Mesothelial cell of epicardium (in vitro differentiated cells): ENCODE measurements at places on chromosomes 4 and X. TPM values are rescaled to one million over a fixed set of nuclear protein-coding genes. Genes with fewer than 3 reads are reported as not detected.

The FGF16 gene
- not detected in 3 replicates for total RNA-seq

The GABRQ gene
- total RNA-seq = 3.4 to 3.8 TPM (median 3.6 TPM) in 3 replicates

The SPATA4 gene
- 0.20 to 0.74 TPM (median 0.40 TPM) in 3 replicates for total RNA-seq

DNA sequence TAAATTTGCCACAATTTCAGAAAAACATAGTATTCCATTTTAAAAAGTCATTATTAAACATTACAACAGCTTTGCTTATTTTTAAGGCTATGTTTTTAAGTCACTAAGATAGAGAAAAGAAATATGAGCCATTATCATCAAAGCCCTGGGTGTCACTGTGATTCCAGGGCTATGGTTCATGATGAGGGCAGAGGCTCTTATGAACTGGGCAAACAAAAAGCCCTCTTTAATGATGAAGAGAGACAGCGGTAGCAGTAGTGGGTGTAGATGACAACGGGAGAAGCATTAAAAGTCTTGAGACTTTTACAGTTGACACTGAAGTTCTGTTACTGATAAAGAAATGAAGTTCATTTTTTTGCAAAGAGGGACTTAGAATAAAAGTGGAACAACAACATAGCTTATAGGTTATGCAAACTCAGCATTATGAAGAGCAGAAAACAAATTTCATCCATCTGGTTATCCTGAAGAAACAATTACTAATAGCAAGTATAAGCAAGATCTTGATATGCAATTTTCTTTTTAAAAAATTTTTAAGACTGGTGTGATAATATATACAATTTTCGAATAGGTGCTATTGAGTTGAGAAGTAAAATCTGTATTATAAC lies 202.7 kb upstream of the ETNPPL start:
- DNase-seq = no peak
- H3K27me3 ChIP-seq = peaks cover 2% of the 10 kb centered on the region

GRCh38 chrX:102720237-102721168 lies at the start of gene GPRASP3:
TSS of gene GPRASP3 (plus strand) at chrX:102720743. CDS start at chrX:102748996, 28,253 bp downstream.
- H3K36me3 ChIP-seq = peaks cover 12% of the 10 kb centered on the region
- H3K4me3 ChIP-seq = no peak within 1 kb of the TSS
- no peaks in the 10 kb centered on the region for H3K27me3 ChIP-seq
- DNase-seq = no peak

DNA sequence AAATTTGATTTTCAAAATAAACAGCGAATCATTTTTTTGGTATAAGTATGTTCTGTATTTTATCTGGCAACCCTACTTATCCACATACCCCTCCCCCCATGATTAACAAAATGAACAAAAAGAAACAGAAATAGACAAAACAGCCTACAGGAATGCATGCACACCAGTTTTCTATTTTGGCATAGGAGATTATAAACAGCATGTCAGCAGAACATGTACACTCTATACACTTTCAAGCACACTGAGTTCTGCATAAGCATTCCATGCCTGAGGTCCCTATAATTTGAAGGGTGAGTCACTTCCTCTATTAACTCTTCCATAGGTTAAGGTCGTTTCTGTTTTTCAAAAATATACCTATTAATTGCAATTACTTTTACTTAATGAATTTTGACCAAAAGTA lies 28.0 kb upstream of the ZNF280C start:
- no peaks in the 10 kb centered on the region for H3K36me3 ChIP-seq
- no peak overlapping the region for H3K27ac ChIP-seq
- no peaks in the 10 kb centered on the region for H3K27me3 ChIP-seq
- peaks cover 2% of the 10 kb centered on the region for H3K4me1 ChIP-seq
- H3K4me3 ChIP-seq = no peak overlapping the region
- no peak for DNase-seq
